ENCODE measurements at places on chromosomes 2 and 18. TPM values are rescaled to one million over a fixed set of nuclear protein-coding genes. Genes with fewer than 3 reads are reported as not detected.

Gene COL4A3
- 0.01 TPM for polyA plus RNA-seq

Gene MOCOS
- polyA plus RNA-seq, result 18.1 TPM

Gene ELP2
- 30.2 TPM for polyA plus RNA-seq

Gene MORN2
- polyA plus RNA-seq, result 9.2 TPM

Gene MYO7B
- 326 TPM for polyA plus RNA-seq

Gene LOXHD1
- 0.12 TPM for polyA plus RNA-seq

Gene TAF4B
- polyA plus RNA-seq, result 1.1 TPM

Gene LAMA1
- polyA plus RNA-seq, result 4.2 TPM

Gene SCN3A
- 0.60 TPM for polyA plus RNA-seq

Gene CDH2
- polyA plus RNA-seq, result not detected

Gene UGT1A8
- 6.5 TPM for polyA plus RNA-seq

Gene FAM237A
- not detected for polyA plus RNA-seq

Gene HAT1
- polyA plus RNA-seq, result 22.7 TPM

Gene B3GNT7
- 44.6 TPM for polyA plus RNA-seq

Gene SPR
- 50.0 TPM for polyA plus RNA-seq

Gene FAM117B
- 4.0 TPM for polyA plus RNA-seq

Gene ELOA2
- polyA plus RNA-seq, result not detected

Gene CFAP221
- polyA plus RNA-seq, result 19.4 TPM

Gene GPR155
- 0.54 TPM for polyA plus RNA-seq
